Stimulated activated CD8-positive, alpha-beta memory T cell treated with anti-CD3 and anti-CD28 coated beads, Interleukin-4, amount 100 ng/mL, for 48 hours (primary cell): ENCODE measurements at places on chromosomes 2 and 18.

- peak; percentile 42 for DNase-seq
These were observed 422.1 kb downstream of the PARD3B start for GRCh38 chr2:204967199-204967960.

GRCh38 chr2:69917852-69918251 is 2.9 kb downstream of the MXD1 start:
- no peak for DNase-seq

DNA sequence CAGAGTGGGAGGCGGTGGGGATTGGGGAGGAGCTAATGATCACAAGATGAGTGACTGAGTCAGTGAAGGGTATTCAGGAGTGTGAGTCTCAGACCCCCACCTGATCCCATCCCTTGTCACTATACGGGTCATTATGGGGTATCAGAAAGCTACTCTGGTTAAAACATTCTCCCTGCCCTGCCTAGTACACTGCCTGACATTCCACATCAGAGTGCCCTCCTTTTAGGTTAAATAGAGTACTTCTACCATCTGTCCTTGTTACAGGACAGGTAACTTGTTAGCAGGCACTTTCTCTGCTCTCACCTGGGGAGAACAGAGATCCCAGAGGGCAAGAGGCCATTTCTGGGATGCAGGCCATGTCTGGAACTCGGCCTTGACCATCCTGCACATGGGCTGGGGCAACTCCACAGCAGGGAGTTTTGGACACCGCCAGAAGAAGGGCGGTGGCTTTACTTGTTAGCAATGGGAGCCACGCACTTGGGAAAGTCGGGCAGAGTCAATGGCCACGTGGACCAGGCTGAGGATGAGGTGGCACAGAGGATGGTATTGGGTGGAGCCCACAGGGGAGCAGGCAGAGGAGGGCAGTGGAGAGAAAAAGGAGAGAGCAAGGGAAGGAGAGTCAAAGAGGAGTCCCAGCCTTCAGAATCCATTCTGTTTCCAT is 98.5 kb downstream of the CELF4 start:
- no peak for DNase-seq

GRCh38 chr2:105403783-105404698 is 5.2 kb upstream of the FHL2 start:
- DNase-seq: no peak

DNA sequence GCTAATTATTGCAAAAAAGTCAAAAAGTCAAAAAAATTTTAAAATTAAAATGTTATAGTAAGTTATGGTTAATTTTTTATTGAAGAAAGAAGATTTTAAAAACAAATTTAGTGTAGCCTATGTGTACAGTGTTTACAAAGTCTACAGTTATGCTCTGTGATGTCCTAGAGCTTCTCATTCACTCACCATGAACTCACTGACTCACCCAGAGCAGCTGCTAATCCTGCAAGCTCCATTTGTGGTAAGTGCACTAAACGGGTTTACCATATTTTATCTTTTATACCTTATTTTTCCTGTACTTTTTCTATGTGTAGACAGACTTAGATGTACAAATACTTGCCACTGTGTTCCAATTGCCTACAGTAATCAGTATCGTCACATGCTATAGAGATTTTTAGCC is 788.2 kb downstream of the DSC3 start:
- no peak for DNase-seq

DNA sequence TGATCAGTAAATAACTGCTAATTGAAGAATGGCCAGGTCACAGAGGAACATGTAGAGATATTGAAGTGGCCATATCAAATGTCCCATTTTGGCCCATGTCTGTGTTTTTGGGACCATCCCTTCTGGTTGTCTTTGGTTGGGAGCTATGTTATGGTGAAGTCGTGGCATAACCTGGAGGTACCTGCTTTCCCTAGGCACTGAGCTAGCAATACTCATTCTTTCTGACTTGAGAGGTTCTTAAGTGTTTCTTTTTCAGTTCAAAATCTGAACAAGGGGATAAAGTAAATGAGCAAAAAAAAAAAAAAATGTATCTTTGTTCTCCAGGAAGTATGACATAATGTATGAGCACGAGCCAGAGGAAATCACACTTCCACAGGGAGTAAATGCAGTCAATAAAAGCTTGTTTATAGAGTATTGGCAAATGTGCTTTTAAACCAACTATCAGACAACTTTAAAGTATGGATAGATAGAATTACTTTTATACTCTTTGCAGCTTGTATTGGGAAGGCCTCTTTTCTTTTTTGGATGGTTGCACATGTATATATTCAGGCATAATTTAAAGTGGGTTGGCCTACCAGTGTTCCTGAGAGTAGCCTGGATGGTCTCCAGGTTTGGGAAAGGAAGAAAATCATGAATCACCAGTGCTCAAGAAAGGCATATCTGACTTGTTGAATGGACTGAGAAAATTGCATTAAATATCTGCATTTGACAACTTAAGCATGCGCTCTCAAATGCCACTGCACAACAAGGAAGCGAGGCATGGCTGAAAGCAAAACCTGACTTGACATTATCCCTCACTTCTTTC is 125.0 kb downstream of the SPHKAP start:
- DNase-seq: no peak

DNA sequence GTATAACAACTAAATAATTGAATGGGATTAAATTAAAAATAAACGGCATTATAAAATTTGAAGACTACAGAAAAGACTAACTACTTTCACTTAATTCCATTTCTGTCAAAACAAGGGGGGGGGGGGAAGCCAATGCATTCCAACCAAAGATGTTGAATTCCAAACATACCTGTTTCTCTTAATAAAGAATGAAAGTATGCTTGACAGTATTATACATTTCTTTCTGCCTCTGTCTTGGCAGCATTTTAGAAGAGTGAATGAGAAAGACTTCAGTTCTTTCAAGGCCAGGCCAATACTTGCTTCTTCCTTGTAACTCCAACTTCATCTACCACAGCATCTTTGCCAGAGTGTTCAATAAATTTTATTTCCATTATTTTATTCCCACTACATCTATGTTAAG is 65.9 kb downstream of the PDE11A start:
- DNase-seq: no peak

DNA sequence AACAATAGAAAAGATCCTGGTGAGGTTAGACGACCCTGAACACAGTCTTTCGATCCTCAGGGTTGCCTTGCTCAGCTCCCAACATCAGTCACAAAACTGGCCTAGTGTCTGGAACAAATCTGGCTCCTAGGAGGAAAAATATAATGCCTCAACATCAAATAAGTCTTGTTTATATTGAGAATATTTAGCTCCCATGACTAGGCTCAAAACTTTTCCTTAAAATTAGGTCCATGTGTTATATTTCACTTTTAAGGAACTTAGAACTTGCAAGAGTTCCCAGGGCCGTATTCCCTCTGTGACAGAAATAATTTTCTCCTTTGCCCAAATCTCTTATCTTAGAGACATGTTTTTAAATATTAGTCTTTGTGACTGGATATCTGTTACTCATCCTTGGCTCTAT is 819.7 kb upstream of the ZEB2 start:
- DNase-seq: no peak
